Neural progenitor cell (in vitro differentiated cells): ENCODE measurements at places on chromosomes 5 and 9.

DNA sequence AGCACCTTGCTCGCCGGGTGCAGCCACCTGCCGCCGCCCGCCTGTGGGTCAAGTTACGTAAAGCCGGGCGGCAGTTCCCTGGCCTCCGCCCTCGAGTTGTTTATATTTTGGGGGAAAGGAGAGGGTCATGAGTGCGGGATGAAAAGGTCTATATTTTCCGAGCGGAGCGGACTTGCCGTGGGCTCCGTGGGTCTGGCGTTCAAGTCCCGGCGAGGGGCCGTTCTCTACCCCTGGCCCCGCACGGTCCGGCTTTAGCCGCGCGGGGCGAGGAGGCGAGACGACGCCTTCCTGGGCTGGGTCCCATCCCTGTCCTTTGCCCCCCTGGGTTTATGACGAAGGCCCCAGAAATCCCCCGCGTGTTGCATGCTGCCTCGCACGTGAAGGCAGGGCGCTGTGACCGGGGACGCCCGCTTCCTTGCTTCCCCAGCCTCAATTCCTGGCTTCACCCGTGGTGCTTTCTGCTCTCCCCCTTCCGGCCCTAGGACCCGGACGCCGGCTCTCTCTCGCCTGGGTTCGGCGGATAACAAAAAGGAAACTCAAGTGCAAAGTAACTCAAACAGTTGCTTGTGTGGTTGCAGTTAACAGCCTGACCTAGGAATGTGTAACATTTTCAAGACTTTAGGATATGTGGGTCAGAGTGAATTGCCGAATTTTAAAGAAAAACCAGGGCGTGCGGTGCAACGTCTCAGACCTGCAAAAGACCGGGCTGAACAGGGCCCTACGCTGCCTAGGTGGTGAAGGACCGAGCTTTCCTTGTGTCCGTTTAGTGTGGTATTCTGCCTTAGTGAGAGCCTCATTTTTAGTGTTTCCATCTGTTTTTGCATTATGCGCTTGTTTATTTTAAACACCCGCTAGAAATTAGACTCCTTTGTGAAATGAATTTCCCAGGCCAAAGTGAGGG is 810 bp downstream of the VPS13A start:
- H3K4me1 ChIP-seq, result peaks cover 13% of the 10 kb centered on the region
- peak; percentile 52 for DNase-seq
- peak overlapping the region; percentile 32 for H3K27ac ChIP-seq
- peaks cover 6% of the 10 kb centered on the region for H3K27me3 ChIP-seq
- H3K4me3 ChIP-seq, result peak overlapping the region; percentile 76

- no peak overlapping the region for H3K27ac ChIP-seq
- H3K4me1 ChIP-seq, result peaks cover 13% of the 10 kb centered on the region
- no peak for DNase-seq
- no peaks in the 10 kb centered on the region for H3K36me3 ChIP-seq
- peaks cover 22% of the 10 kb centered on the region for H3K27me3 ChIP-seq
- no peak overlapping the region for H3K4me3 ChIP-seq
Observed at GRCh38 chr9:132108728-132109127, 29.1 kb upstream of the MED27 start.

DNA sequence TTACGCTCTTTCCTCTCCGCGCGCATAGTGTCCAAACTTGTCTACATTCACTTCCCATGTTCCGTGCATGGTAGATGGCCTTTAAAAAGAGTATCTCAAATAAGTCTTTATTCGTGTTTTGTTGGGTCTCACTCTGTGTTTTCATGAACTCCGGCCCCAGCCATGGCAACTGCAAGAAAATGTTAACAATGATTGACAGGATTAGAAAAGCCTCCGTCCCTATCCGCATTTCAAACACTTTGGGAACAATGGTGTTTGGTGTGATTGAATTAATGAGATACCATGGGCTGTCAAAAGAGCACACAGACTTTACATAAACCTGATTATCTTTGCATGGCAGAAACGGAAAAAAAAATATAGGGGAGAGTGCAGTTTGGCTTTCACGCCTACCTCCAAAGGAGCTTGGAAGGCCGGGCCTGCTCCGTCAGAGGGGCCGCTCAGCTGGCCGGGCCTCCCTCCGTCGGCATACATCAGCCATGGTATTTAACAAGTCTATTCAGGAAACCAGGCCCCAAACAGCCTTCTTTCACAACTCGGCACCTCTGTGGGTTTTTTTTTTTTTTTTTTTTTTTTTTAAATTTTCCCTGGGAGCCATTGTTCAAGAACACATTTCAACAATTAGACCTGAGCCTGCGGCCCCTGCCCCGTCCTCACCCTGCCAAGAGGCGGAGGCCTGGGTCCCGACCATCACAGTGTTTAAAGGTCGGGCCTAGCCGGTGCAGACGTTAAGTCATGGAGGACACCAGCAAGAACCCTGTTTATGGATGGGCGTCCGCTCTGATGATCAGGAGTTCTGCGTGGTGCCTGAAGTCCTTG is 323.8 kb upstream of the IRX4 start:
- DNase-seq, result peak; percentile 81
- H3K4me3 ChIP-seq, result no peak overlapping the region
- H3K36me3 ChIP-seq, result no peaks in the 10 kb centered on the region
- no peak overlapping the region for H3K27ac ChIP-seq
- peaks cover 69% of the 10 kb centered on the region for H3K27me3 ChIP-seq

DNA sequence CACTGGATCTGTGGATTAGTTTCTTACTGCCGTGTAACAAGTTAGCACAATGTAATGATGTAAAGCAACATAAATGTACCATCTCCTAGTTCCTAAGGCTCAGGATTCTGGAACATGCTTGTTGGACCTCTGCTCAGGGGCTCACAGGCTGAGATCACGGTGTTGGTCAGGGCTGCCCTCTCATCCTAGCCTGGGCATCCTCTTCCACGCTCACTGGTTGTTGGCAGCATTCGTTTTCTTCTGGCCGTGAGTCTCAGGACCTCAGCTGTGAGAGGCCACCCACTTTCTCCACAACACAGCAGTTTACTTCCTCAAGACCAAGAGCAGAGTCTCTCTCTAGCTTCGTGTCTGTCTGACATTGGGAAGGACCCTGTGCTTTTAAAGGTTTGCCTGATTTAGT is 17.3 kb downstream of the RASGEF1C start:
- no peak for DNase-seq
- H3K27me3 ChIP-seq, result no peaks in the 10 kb centered on the region
- H3K27ac ChIP-seq, result no peak overlapping the region
- no peaks in the 10 kb centered on the region for H3K4me1 ChIP-seq
- no peak overlapping the region for H3K4me3 ChIP-seq

DNA sequence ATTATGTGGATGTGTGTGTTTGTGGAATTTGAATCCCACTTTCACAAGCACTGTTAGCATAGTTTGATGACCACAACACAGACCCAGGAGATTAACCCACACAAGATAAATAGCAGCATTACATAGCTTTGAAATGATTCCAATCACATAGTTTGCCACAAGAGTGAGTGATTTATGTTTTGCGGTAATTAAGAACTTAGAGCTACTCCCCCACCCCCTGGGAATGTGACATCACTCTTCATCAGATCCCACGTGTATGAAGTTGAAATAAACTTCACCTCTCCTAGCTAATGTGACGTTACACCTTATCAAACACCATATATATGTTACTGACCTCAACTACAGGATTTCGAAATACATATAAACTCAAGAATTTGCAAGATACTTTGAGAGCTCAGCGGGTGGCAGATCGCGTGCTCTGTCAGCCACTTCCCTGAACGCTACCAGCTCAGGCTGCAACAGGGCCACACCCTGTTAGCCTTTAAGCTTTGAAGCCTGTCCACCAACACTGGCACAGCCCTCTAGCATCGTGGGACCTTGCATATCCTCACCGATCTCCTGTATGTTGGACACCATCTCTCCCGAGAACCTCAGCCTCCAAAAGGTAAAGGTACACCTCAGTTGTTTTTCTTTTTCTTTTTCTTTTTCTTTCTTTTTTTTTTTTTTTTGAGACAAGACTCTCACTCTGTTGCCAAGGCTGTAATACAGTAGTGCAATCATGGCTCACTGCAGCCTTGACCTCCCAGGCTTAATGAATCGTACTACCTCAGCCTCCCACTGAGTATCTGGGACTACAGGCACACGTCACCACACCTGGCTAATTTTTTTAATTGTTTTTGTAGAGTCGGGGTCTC is 1.7 kb upstream of the AGTPBP1 start:
- DNase-seq, result peak; percentile 39
- no peak overlapping the region for H3K27ac ChIP-seq
- H3K4me1 ChIP-seq, result peaks cover 33% of the 10 kb centered on the region
- no peaks in the 10 kb centered on the region for H3K27me3 ChIP-seq
- no peak overlapping the region for H3K4me3 ChIP-seq

- H3K27ac ChIP-seq, result no peak overlapping the region
- H3K36me3 ChIP-seq, result no peaks in the 10 kb centered on the region
- peaks cover 20% of the 10 kb centered on the region for H3K4me1 ChIP-seq
- DNase-seq, result no peak
Observed at GRCh38 chr5:158589939-158590338, 509.8 kb downstream of the EBF1 start.

- DNase-seq, result no peak
- H3K36me3 ChIP-seq, result no peaks in the 10 kb centered on the region
- peaks cover 5% of the 10 kb centered on the region for H3K4me1 ChIP-seq
- H3K27ac ChIP-seq, result no peak overlapping the region
- no peak overlapping the region for H3K4me3 ChIP-seq
- H3K27me3 ChIP-seq, result peaks cover 16% of the 10 kb centered on the region
Observed at GRCh38 chr5:171455522-171455921, 36.1 kb downstream of the FGF18 start.

DNA sequence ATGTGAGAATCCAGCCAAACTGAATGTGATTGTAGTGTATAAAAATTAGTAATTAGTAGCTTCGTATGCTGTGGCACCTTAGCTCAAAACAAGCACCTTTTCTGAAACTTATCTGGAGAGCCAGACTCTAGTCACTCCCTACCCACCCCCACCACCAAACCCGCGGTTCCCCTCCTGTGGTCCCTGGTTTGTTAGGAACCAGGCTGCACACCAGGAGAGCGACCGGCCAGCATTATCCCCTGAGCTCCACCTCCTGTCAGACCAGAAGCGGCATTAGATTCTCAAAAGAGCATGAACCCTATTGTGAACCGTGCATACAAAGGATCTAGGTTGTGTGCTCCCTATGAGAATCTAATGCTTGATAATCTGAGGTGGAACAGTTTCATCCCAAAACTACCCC is 498.6 kb downstream of the CHSY3 start:
- peak; percentile 56 for DNase-seq
- peaks cover 9% of the 10 kb centered on the region for H3K4me1 ChIP-seq
- no peak overlapping the region for H3K4me3 ChIP-seq
- H3K27me3 ChIP-seq, result no peaks in the 10 kb centered on the region

DNA sequence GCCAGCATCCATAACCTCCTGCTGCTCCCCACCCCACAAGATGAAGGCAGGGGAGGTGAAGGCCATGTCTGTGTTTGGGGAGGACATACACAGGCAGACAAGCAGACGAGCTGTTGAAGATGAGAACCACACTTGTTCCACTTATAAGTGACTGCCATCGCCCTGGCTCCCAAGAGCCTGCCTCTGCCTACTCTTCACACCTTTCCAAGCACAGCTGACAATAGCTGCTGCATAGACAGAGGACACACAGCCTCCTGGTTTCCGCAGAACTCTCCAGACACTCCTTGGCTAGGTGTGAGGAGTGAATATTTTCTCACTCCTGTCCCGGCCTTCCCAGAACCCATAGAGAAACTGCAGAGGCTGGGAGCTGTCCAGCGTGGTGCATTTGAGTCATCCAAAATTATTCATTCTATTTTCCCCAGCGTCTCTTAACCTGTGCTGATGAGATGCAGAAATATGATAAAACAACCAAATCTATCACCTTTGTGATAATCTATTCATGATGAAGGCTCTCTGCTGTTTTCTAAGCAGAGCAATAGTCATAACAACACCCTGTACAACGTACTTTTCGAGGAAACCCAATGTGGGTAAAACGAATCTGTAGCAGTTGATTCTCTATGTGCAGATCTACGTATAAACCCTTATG is 24.7 kb downstream of the KLF9 start:
- no peak overlapping the region for H3K4me3 ChIP-seq
- no peak overlapping the region for H3K27ac ChIP-seq
- peaks cover 10% of the 10 kb centered on the region for H3K4me1 ChIP-seq
- no peaks in the 10 kb centered on the region for H3K27me3 ChIP-seq

DNA sequence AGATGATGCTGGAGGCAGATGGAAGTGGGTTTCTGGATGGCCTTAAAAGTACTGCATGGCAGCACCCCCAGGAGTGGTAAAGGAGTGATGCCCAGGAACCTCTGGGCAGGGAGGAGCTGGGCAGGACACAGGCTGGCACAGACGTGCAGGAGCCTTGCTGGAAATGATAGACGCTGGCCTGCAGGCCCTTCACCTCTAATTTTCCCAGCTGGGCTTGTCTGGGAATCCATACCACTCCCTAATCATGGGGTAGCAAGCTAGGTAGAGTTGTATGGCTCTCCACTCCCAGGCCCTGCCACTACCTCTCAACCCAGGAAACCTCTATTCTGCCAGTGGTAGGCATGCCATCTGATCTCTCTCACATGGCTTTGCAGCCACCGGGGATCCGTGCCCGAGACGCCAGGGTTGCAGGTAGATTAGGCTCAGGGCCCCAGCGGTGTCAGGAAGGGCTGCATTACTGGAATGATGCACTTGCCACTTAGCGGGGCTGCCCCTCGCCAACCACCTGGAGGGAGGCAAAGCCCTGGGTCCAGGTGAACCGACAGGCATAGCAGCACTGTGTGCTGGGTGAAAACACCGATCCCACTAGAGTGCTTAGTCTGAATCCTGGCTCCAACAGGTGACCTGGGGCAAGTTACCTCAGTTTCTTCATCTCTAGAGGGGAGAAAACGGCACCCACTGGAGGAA is 79.6 kb upstream of the SLC25A51 start:
- H3K27me3 ChIP-seq, result no peaks in the 10 kb centered on the region
- no peak overlapping the region for H3K4me3 ChIP-seq
- DNase-seq, result no peak

DNA sequence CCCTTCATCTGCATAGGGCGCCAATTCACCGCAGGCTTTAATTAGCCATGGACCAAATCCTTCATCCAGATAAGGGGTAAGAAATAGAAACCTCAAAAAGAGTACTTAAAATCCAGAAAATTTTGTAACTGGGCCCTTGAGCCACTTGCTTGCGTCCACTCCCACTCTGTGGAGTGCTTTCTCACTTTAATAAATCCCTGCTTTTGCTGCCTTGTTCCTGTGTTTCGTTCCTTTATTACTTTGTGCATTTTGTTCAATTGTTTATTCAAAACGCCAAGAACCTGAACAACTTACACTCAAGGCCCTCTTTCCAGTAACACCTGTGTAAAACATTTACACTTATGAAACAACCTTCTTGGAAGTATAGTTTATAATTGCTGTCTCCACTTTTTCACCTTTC is 66.5 kb downstream of the HMHB1 start:
- DNase-seq, result no peak
- no peaks in the 10 kb centered on the region for H3K36me3 ChIP-seq
- H3K27ac ChIP-seq, result no peak overlapping the region
- H3K27me3 ChIP-seq, result no peaks in the 10 kb centered on the region
- no peak overlapping the region for H3K4me3 ChIP-seq
